ENCODE measurements at places on chromosomes 4 and X.

GRCh38 chrX:46820391-46821100 is 16.3 kb upstream of the RP2 start:
- no peak for DNase-seq

- DNase-seq = no peak
These were observed 17.7 kb upstream of the LAMP2 start for GRCh38 chrX:120486786-120487185.

- no peak for DNase-seq
These were observed 4.7 kb downstream of the NKX1-1 start for GRCh38 chr4:1401409-1402020.

GRCh38 chr4:92189146-92189545 is 114.6 kb upstream of the GRID2 start:
- no peak for DNase-seq

GRCh38 chr4:76125816-76126215 is 22.4 kb downstream of the NUP54 start:
- no peak for DNase-seq

DNA sequence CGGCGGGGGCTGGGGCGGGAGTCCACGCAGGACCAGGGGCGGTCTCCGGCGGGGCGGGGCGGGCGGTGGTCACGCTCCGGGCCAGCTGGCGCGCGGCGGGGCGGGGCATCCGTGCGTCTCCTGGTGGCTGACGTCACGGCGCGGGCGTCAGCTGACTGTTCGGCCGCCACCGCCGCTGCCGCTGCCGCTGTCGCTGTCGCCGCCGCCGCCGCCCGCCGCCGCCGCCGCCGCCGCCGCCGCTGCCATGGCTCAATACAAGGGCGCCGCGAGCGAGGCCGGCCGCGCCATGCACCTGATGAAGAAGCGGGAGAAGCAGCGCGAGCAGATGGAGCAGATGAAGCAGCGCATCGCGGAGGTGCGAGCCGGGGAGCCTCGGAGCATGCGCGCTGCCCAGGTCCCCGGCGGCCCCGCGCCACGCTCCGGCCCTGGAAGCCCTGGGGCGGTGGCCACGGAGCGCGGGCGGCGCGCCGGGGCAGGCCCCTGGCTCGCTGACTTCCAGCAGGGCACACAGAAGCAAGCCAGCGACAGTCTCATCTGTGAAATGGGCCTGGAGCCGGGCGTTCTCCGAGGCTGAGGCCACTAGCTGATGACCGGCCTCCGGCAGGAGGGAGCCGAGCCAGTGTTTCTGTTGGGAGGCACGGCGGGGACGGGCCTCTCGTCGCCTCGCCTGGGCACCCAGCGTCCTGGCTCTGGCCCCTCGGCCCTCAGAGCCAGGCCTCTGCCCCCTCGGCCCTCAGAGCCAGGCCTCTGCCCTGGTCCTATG is at the start of gene FAM50A:
TSS of gene FAM50A (plus strand) at position 150 of the 763 bp plus-strand sequence. CDS start at position 245, 95 bp downstream.
- DNase-seq = peak; percentile 54

- no peak for DNase-seq
These were observed 61.8 kb downstream of the ZNF732 start for GRCh38 chr4:243426-243825.

DNA sequence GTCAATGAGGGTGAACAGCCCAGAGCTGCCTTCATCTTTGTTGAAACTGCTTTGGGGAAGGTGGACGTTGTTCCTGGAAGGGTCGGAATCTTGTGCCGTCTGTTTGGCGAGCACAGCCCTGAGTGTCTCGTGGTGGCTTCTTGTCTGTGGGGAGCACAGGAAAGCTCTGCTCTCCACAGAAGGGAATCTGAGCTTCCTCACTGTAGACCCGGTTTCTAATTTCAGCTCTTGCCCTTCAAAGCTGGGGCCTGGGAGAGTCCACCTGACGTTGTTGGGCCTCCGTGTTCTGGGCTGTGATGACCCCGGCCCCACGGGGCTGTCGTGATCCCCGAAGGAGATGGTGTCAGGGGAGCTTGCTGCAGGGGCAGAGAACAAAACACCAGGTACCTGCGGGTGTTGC is 47.5 kb downstream of the SORCS2 start:
- no peak for DNase-seq
